ENCODE measurements at places on chromosomes 16 and 17.

GRCh38 chr17:51166987-51167931 lies 1.0 kb downstream of the NME2 start:
- DNase-seq, result peak; percentile 25

- DNase-seq, result peak; percentile 99
Measured at GRCh38 chr17:4899341-4900230, at the start of gene C17orf107. C17orf107 (plus strand) TSS chr17:4899536; CDS start chr17:4899763, 227 bp downstream.

- DNase-seq, result no peak
Measured at GRCh38 chr17:75340631-75341030, 51.4 kb upstream of the SLC25A19 start.

GRCh38 chr17:78013683-78014467 lies 55.4 kb downstream of the TNRC6C start:
- peak; percentile 66 for DNase-seq

- DNase-seq, result no peak
Measured at GRCh38 chr17:28527181-28527681, 21.1 kb downstream of the FOXN1 start.

- DNase-seq, result peak; percentile 52
Measured at GRCh38 chr17:1192911-1193699, 13.3 kb upstream of the ABR start.

DNA sequence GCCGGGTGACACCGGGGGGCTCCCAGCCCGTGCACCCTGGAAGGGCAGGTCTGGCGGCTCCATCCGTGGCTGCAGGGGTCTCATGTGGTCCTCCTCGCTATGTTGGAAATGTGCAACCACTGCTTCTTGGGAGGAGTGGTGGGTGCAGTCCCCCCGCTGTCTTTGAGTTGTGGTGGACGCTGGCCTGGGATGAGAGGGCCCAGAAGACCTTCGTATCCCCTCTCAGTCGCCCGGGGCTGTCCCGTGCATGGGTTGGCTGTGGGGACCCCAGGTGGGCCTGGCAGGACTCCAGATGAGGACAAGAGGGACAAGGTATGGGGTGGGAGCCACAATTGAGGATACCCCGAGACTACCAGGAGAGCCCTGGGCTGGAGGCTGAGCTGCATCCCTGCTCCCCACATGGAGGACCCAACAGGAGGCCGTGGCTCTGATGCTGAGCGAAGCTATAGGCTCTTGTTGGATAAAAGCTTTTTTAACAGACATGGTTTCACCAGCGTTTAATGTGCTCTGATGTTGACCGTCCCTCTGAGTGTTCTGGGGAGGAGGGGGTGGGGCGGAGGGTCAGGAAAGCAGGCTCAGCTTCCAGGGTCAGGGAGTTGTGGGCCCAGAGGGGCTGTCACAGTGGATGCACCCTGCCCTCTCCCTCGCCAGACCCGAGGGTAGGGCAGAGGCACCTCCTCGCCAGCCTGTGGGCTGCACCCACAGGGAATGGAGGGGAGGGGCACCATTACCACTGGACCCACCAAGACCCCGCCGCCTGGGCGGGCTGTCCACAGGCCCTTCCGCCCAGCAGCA lies 5.4 kb downstream of the SPATA2L start:
- no peak for DNase-seq

DNA sequence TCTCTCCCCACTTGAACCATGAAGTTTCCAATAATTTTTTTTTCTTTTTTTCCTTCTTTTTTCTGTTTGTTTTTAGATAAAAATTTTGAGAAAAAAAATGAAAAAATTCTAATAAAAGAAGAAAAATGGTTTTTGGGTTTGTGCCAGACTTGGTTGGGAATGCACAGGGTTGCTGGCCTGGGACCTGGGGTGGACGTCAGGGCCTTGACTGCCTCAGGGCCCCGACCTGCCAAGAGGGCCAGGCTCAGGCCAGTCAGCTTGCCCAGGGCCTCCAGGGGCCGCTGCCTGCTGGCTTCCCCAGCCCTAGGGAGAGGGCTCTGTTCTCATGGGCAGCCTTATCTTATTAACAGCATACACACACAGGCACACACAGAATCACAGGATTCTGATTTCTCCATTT lies 6.5 kb downstream of the TBX6 start:
- DNase-seq, result no peak

GRCh38 chr16:2968738-2969544 lies at the start of gene PAQR4:
PAQR4 (plus strand) TSS chr16:2969348; CDS start chr16:2969675, 327 bp downstream.
- DNase-seq, result peak; percentile 93

DNA sequence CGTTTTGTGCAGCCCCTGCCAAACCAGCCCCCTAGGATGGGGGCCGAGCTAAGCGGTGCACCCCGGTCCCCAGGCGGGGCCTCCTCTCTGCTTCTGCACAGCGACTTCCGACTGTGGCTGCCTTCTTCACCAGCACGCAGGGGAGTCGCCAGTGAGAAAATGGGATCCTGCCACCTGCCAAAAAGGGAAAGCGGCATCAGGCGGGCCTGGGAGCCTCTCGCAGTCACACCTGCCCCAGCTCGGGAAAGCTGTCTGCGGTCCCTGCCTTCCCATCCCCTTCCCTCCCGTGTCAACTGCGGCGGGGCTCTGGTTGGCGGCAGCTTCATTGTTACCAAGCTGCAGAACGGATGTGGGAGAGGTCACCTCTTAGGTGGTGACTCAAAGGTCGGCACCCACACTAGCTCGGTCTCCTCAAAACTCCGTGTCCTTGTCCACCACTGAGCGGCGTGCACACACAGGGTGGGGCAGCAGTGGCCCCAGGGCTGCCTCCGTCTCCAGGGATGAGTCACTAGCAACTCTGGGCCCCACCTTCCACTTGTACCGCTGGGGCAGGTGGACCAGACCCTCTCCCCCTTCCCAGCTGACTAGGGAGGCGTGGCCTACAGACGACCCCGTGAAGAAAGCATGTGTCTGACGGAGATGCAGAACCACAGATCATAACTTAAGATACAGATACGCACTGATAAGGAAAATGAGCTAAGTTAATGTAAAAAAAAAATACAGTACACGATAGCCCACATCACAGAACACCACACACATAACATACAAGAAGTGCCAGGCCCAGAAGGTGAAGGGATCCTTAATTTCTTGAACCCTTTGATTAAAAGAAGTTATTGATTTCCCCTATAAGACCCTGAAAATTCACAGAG lies 1.5 kb upstream of the PCYT2 start:
- no peak for DNase-seq

DNA sequence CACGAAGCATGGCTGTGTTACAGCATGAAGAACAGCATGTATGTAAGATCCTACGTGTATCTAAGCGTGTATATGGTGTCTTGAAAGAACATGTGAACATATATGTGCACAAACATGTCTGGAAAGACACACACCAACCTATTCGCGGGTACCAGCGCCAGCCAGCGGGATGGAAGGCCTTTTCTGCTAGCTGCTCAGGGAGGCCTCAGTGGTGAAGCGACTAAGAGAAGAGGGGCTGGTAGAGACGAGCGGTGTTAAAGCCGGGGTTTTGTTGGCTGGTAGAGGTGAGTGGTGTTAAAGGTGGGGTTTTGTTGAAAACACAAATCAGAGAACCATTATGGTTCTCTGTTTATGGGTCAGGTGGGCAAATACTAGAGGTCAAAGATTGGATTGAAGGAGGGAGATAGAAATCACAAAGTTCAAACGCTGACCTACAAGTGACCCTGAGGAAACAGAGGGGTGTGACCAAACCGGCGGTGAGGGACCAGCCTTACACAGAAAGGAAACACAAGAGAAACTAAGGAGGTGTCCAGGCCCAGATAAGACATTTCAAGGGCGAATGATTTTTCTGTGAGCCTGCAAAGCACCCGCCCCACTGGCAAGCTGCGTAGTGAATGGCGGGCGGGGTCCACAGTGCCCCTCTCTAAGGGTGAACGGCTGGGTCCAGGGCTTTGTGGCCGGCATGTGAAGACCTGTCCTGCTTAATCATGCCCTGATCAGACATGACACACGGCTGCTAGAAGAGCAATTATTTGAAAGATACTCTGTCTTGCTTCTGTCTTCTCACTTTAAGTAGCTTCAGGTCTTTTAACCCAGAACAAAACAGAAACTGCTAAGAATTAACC lies 8.1 kb downstream of the ZCCHC14 start:
- DNase-seq, result no peak

DNA sequence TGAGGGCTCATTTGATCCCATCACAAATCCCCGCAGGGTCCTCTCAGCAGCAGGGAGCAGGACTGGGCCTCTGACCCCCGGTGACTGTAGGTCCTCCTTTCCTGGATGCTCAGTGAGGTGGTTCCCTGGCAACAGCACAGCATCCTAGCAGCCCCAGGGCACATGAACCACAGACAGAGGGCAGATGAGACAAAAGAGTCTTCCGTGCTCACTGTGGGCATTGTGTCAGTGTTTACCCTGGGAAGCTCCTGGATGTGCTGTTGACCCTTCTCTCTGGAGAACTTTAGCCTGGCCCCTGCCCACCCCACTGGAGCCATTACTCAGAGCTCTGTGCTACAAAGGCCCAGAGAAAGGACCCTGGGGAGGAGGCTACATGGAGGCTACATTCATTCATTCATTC lies 21.7 kb upstream of the TMEM220 start:
- DNase-seq, result no peak

DNA sequence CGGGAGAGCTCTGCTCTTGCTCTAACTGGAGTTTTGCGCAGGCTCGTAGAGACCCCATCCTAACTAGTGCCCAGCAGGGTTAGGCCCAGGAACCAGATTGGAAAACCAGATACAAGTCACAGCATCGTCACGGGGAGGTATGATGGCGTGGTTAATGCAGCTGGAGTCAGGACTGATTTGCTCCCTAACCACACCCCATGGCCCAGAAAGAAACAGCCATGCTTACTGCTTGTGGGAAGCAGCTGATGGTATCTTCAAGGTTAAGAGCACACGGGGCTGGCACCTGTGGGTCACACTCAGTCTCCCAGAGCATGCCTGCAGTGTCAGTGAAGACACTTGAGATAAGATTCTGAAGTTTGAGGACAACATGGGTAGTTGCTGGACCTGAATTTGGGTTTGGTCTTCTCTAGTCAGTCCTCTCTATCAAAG lies 60.2 kb downstream of the WIPI1 start:
- no peak for DNase-seq

GRCh38 chr16:71524566-71525553 lies 1.4 kb upstream of the CHST4 start:
- DNase-seq, result no peak

GRCh38 chr17:81257533-81257932 lies 18.4 kb downstream of the NDUFAF8 start:
- DNase-seq, result no peak

DNA sequence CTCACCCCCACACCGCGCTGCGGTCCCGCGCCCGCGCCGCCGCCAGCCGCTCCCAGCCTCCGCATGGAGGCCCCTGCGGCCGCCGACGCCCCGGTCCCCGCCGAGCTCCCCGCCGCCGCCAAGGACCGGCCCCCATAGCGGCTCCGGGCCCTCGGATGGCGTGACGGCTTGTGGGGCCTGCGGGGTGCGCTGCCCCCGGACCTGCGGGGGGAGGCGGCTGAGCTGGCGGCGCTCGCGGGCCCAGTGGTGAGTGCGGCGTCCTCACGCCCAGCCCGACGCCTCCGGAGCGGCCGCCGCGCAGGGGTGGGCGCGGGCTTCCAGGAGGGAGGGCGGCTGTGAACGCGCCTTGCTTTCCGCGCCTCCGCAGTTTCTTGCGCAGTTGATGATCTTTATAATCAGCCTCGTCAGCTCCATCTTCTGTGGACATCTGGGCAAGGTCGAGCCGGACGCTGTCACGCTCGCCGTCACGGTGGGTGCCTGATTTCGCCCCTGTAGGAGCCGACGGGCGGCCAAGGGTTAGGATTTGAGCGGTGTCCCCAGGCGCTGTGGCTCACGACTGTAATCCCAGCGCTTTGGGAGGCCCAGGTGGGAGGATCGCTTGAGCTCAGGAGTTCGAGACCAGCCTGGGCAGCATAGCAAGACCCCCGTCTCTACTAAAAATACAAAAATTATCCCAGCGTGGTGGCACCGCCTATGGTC lies 46.4 kb downstream of the SLC47A1 start:
- DNase-seq, result peak; percentile 9

GRCh38 chr17:48530887-48531272 lies at the start of gene HOXB1:
HOXB1 (minus strand) TSS chr17:48531011; CDS start chr17:48530904, 107 bp downstream.
- DNase-seq, result no peak

DNA sequence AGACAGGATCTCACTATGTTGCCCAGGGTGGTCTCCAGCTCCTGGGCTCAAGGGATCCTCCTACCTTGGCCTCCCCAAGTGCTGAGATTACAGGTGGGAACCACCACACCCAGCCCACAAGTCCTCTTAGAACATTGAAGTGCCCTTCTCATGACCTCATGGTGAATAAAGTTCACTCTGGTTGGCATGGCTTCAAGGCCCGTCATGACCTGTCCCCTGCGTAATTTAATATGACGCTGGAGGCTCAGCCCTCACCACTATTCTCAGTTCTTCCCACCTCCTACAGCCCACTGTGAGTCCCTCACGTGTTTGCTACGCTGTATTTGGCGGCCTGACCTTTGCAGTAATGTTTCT lies 1.9 kb downstream of the ENDOV start:
- DNase-seq, result no peak

DNA sequence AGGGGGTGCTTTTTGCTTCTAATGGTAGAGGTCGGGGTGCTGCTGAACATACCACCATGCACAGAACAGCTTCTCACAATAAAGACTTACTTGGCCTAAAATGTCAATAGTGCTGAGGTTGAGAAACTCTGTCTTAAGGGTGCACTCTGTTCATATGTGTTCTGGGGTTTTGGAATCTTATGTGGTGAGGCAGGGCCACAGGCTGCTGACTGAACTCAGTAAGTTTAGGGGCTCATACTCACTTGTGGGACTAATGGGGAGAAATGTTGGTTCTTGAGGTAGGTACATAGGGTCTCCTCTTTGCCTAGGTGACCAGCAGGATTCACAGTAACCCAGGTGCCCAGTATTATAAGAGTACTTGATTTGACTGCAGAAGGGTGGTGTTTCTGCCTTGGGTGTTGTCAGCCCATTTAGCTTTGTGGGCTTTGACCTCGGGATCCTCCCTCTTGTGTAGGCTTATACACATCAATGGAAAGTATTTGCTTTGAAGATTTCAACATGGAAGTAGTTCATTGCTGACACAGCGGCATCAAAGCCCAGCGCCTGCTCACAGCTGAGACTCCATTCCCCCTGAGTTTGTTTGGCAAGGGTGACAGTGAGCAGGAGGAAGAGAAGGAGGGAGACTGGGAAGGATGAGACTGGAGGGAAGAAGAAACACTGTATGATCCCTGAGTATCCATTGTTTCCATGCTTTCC lies 17.2 kb downstream of the SLC7A6 start:
- DNase-seq, result no peak

- peak; percentile 33 for DNase-seq
Measured at GRCh38 chr17:29929006-29929532, 959 bp downstream of the SSH2 start.

- peak; percentile 27 for DNase-seq
Measured at GRCh38 chr17:50027881-50028735, 27.8 kb upstream of the ITGA3 start.

- DNase-seq, result peak; percentile 61
Measured at GRCh38 chr16:67327743-67328142, 1.1 kb downstream of the LRRC36 start.

- no peak for DNase-seq
Measured at GRCh38 chr17:78134899-78135385, 4.4 kb downstream of the TMC8 start.

DNA sequence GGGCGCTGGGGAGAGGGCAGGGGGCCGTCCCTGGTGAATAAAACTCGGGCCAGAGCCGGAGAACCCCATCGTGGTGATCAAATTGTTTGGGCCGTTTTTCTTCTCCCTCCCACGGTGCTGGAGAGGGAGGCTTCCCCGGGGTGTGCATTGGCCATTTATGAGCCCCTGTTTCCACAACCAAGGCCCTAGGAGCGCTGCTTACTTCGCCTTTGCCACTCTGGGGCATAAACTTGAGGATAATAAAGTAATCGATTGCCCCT lies 544 bp downstream of the CCP110 start:
- DNase-seq, result no peak

GRCh38 chr17:35890774-35891155 lies 10.6 kb upstream of the CCL5 start:
- no peak for DNase-seq

All from inflammatory macrophage treated with lipopolysaccharide for 4 hours (primary cell).